Mesenchymal stem cell (in vitro differentiated cells and primary cell): ENCODE measurements at places on chromosomes 3 and 15.

DNA sequence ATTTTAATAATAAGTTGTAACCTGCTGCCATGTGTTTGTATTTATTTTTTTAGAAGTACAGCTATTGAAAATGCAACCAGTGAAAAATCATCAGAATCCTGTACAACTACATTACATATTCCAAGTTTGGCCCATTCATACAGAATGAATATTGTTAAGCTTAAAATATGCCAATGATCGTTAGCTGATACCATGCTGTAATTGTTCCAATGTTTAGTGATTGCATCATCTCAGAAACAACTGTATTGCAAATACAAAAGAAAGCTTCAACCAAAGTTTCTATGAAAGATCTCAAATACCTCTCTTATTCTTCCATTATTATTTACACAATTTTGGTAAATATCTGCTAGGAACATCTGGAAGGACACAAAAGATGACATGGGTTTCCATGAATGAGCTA, 51.6 kb upstream of the ALCAM start:
- DNase-seq: no peak

- no peak for DNase-seq
These were observed 256.2 kb downstream of the ZNF621 start for GRCh38 chr3:40780925-40781406.

- peak; percentile 65 for DNase-seq
These were observed 41.9 kb downstream of the LIPC start for GRCh38 chr15:58473724-58474123.

DNA sequence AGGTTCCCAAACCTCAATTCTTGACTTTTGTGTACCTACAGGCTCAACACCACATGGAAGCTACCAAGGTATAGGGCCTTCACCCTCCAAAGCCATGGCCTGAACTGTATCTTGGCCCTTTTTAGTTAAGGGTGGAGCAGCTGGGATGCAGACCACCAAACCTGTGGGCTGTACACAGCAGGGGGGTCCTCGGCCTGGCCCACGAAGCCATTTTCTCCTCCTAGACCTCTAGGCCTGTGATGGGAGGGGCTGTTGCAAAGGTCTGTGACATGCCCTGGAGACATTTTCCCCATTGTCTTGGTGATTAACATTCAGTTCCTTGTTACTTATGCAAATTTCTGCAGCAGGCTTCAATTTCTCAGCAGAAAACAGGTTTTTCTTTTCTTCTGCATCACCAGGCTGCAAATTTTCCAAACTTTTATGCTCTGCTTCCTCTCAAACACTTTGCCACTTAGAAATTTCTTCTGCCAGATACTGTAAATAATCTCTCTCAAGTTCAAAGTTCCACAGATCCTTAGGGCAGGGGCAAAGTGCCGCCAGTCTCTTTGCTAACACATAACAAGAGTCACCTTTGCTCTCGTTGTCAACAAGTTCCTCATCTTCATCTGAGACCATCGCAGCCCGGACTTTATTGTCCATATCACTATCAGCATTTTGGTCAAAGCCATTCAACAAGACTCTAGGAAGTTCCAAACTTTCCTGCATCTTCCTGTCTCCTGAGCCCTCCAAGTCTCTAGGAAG, 90.9 kb upstream of the PLXND1 start:
- no peak for DNase-seq

- DNase-seq: no peak
These were observed 183.4 kb upstream of the THRB start for GRCh38 chr3:24678021-24678420.

- DNase-seq: peak; percentile 71
These were observed 76.5 kb downstream of the CD200R1L start for GRCh38 chr3:112770032-112770626.

GRCh38 chr3:87088430-87088992, 97.6 kb upstream of the VGLL3 start:
- DNase-seq: no peak

DNA sequence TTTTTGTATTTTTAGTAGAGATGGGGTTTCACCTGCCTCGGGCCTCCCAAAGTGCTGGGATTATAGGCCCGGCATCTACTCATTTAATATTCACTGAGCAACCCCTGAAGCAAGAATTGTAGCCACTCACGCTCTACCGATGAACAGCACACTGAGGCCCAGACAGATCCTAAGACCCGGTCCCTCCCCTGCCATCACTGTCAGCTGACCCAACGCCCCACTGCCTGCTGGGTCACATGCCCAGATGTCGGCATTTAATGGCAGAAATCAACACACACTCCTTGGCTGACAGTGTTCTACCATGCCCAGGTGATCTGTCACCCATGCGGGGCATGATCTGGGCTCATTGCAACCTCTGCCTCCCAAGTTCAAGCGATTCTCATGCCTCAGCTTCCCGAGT, 3.2 kb upstream of the TMEM89 start:
- no peak for DNase-seq

DNA sequence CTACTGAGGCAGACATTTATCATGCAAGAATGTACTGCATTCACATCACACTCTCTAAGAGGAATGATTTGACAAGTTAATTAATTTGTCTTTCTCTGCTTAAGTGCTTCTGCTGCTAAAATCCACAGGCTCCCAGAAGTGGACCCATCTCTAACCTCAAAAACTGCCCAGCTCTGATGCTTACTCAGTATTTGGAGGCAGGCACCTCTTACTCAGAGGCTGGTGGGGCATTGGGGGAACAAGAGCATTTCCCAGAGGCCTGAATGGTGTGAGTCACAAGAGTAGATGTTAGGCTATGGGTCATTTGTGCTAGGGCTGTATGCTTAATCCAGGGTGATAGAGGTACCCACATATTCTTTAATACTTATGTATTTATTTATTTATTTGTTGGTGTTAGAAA, 34.4 kb upstream of the HCN4 start:
- DNase-seq: peak; percentile 24
